Bronchial smooth muscle cell (primary cell): ENCODE measurements at places on chromosomes 13 and 19. TPM values are rescaled to one million over a fixed set of nuclear protein-coding genes. Genes with fewer than 3 reads are reported as not detected.

Gene COMP
- total RNA-seq, result 1.3 and 1.5 TPM in 2 replicates

Gene CEACAM4
- not detected in 2 replicates for total RNA-seq

Gene ZNF560
- total RNA-seq, result 0.79 and 1.2 TPM in 2 replicates

Gene ATP1A3
- under 0.01 TPM in 1 of 2 replicates, not detected in the other for total RNA-seq
